ENCODE measurements at places on chromosomes 3 and 15.

GRCh38 chr3:79175870-79176269 is 591.9 kb downstream of the ROBO1 start:
- no peak for DNase-seq

- no peak for DNase-seq
These were observed 21.3 kb downstream of the THBS1 start for GRCh38 chr15:39602143-39602542.

DNA sequence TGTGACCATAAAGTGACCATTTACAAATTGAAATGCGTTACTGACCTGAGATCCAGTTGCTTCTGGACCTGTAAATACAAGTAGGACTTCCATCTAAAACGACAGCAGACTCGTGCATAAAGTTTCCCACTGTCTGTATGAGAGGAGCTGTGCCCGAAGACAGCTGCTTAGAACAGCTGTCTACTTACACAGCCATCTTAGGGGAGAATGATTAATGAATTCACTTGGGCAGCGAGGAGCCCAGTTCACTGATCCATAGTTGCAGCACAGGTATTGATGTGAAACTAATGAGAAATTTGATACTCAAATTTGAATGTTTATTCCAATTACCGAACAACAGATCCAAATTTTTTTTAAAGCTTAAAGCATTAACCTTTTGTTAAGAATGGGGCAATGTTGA is 748.1 kb downstream of the NR2F2 start:
- DNase-seq: no peak

GRCh38 chr3:39428745-39429201 is 22.3 kb downstream of the RPSA start:
- no peak for DNase-seq

DNA sequence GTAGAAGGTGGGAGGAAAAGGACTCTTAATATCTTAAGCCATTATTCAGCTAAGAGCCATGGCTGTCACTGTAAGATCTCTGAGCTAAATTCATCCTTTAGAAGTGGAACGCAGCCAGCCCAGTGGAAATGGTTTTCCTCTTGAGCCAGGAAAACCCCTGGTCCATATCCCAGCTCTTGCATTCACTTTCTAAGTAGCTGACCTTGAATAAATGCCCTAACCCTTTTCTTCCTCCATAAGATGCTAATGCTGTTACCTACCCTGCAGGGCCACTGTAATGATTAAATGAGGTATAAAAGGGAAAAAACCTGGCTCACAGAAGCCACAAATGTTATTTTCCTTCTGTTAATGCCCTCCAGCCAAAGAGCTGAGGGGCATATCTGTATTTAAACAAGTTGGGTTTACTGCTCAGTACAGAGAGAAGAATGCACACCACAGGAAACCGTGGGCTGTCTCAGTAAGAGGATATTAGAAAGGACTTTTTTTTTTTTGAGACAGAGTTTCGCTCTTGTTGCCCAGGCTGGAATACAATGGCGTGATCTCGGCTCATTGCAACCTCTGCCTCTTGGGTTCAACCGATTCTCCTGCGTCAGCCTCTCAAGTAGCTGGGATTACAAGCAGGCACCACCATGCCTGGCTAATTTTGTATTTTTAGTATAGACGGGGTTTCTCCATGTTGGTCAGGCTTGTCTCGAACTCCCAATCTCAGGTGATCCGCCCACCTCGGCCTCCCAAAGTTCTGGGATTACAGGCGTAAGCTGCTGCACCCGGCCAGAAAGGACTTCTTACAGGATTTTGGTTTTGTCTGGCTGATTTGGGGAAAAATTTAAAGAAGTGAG is 6.8 kb downstream of the UBL7 start:
- no peak for DNase-seq

DNA sequence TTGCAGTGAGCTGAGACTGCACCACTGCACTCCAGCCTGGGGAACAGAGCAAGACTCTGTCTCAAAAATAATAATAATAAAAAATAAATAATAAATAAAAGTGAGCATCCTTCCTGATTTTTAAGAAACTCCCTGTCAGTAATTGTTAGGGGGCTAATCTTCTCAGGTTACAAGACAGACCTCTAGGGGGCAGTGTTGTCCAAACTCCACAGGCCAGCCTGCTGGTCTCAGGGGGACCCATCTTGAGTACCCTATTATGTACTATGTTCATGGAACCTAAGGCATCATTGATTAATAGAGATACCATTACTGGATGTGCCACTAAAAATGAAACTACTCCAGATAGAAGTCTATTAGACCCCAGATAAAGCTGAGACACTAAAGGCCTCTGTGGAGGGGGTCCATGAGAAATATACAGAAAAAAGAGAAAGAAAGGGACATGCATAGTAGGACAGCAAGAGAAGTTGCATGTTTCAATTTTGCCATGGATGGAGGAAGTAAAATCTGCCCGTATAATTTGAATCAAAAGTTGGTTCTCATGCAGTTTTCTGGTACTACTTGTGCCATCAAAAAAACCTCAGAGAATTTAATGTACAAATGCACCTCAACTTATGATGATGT is 85.5 kb upstream of the CDV3 start:
- no peak for DNase-seq

GRCh38 chr3:23888617-23889228 is 28.1 kb downstream of the NKIRAS1 start:
- peak; percentile 20 for DNase-seq

- DNase-seq: no peak
These were observed 27.6 kb downstream of the PRR23E start for GRCh38 chr3:127220497-127220896.

DNA sequence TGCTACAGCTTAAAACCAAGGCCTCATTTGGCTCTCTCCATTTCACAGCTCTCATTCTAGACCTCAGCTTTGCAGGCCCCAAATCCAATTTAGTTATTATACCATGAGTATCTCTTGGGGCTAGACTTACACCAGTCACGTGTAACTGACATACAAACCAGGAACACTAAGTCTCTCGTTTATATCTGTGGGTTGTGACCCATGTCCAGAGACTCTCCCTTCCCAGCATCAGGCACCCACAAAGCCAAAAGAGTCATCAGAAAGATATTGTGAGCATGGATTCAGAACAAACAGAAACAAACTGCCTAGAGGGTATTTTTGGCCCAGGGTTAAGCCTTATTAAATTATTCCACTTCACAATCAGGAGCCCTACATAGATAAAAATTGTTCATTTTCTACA is 5.6 kb upstream of the CCDC13 start:
- DNase-seq: no peak

DNA sequence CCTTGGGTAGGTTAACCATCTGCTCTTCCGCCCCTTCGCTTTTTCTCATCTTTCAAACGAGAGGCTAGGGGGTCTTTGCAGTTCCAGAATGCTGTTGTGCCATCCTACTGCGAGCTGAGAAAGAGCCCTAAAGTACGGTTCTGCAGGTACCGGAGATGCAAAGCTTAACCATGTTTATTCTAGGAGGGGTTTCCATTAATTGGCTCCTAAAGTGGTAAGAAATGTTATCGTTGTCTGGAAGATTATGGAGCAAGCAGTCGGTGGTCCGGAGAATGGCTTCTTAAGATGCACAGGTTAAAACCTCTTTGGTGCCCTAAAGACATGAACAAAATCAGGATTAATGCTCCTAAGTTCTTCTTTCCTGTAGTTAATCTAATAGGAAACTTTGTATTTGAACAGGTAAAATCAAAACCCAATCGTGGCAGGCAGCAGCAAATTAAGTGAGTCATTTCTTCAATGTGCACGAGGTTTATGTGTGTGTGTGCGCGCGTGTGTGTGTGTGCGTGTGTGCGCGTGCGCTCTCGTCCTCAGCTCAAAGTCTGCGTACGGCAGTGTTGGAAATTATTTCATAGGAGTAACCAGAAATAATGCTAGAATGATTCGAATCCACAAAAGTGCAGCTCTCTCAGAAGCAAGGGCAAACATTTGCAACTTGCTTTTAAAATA is 772 bp downstream of the FAM81A start:
- DNase-seq: no peak

GRCh38 chr15:97383516-97383915 is 577.0 kb upstream of the ARRDC4 start:
- no peak for DNase-seq

DNA sequence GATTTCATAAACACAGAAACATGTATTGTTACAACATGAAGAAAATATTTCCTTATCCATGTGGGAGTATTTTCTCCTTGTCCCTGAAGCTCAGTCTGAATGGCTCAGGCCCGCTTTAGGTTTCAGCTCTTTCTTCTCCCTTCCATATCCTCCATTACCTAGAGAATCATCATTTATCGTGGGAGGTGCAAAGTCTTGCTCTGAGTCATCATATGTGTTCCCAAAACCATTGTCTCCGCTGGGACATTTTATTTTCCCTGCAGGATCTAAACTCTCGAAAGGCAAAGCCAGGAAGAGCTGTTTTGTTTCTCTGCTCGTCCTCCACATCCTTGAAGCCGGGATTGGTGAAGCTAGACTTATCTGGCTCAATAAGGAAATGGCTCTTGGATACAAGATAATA is 571.2 kb downstream of the EDEM1 start:
- no peak for DNase-seq

DNA sequence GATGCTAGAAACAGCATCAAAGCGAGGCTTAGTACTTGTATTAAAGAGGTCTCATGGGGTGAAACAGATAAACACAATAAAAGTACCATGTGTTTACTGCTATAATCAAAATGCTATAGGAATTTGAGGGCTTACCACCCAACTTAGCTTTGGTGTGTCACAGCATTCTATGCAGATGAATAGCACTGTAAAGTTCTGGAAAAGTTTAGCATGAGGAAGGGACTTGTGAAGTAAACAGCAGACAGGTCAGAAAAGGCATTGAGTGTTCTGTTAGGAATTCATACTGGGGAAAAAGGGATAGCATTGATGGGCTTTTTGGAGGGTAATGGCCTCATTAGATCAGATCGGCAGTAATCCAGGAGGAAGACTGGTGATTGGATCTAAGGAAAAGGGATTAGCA is 505.3 kb downstream of the NLGN1 start:
- DNase-seq: no peak

GRCh38 chr3:152945556-152945955 is 110.6 kb downstream of the P2RY1 start:
- no peak for DNase-seq

GRCh38 chr3:194137008-194137505 is 1.1 kb downstream of the HES1 start:
- DNase-seq: no peak

DNA sequence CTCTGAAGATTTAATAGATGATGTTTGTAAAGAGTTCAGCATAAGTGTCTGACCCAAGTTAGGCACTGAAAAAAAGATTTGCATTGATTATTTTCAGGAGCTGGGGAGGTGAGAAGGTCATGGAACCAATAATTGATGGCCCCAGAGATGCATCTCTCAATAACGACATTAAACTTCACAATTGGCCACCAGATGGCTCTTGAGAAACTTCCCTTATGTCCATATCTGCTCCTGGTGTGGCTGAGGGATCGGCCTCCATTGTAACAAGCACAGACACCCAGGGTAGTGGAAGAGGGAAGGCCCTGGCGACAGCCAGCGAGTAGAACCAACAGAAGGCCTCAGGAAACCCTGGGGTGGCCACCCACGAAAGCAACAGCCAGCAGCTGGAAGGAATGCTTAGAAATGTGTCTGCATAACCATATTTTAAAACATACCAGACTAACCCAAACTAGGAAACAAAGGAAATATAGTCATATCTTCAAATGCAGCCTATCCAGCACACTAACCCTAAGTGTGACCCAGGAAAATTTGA is 536.7 kb downstream of the SOX2 start:
- DNase-seq: no peak

DNA sequence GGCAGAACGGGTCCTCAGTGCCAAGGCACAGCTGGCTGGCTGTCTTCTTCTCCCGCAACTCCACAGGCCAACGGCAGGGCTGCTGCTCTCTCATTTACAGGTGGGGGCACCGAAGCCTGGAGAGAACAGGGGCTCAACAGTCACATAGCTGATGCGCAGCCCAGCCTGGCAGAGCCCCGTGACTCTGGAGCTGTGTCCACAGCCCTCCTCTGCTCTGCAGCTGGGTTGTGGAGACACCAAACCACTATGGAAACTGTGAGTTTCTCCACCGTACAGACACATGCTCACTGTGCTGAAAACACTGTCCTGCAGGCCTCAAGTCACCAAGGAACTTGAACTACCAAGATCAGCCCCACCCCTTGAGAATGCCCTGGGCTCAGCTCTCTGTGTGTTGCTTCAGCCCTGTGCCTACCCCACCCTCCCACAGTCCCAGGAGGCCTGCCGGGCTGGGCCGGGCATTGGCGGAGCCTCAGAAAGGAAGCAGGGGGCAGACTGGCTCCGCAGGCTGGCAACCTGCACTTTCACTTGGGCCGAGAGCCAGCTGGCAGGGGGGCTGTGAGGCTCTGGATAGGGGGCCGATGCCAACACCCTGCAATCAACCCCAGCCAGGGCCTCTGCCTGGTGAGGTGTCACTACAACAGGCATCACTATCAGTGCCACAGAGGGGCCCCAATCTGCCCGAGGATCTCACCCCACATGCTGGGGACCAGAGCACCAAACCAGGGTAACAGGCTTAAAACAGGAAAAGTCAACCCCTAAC is 113.7 kb upstream of the RPL32 start:
- DNase-seq: no peak

DNA sequence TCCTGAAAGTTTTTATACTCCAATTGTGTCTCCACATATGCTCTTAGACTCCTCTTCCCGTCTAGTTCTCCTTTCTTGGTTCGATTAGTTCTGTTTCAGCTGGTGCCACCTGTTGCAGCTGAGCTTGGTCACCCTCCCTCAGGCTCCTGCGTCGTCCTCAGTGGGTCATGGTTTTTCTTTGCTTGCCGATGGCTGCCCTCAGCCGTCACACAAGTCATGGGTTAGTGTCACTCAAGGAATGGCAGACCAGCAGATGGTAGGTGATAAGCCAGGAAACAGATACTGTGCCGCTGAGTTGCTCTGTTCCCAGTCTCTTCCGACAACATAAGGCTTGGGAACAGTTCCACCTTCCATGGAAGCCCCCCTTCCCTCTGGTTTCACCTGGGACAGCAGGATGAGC is 109.9 kb downstream of the IGF1R start:
- no peak for DNase-seq

GRCh38 chr3:7322957-7323669 is 462.2 kb downstream of the GRM7 start:
- no peak for DNase-seq

GRCh38 chr15:70101459-70102113 is 3.9 kb upstream of the TLE3 start:
- DNase-seq: no peak

DNA sequence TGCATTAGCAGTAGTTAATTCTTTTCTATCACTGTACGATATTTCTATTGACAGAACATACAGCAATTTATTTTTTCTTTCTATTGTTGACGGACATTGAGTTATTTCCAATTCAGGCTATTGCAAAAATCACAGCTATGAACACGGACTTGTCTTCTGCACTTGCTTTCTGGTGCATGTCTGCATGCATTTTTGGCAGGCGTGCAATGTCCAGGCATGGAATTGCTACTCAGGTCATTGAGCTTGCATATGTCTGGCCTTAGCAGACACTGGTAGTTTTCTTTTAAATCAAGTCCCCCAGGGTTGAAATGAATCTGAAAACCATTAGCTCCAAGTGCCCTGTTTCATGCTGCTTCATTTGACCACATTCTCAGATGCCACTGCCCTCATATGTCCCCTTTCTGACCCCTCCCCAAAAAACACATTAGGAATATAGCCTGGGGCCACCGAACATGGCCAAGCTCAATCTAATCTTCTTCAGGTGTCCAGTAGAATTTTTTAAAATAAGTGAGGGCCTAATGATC is 72.8 kb downstream of the LRIG1 start:
- no peak for DNase-seq

- no peak for DNase-seq
These were observed 932 bp downstream of the ARL8B start for GRCh38 chr3:5122741-5123706.
